ENCODE measurements at places on chromosomes 2 and 18.

- no peak for DNase-seq
These were observed 112.0 kb downstream of the CYP26B1 start for GRCh38 chr2:72035518-72036172.

DNA sequence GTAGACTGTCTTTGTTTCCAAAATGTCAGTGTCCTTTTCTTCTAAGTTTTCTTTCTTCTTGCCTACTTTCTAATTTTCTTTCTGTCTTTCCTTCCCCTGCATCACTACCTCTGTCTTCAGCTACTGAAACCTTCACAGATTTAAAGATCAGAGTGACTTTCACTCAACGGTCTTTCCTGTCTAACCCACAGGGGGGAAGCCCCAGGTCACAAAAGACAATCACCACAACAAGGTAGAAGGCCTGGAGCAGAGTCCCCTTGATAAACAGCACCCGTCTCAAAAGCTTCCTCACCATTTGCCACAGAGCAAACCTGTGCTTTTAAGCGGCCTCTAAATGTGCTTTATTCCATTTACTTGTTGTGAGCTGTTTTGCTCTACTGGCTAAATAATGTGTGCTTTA is 665.4 kb downstream of the BCL11A start:
- DNase-seq = no peak

GRCh38 chr2:211900000-211900399 is 638.6 kb downstream of the ERBB4 start:
- no peak for DNase-seq

- no peak for DNase-seq
These were observed 1971.0 kb upstream of the LRRTM1 start for GRCh38 chr2:82275599-82275998.

GRCh38 chr18:47172476-47172875 is 3.7 kb downstream of the IER3IP1 start:
- DNase-seq = no peak

DNA sequence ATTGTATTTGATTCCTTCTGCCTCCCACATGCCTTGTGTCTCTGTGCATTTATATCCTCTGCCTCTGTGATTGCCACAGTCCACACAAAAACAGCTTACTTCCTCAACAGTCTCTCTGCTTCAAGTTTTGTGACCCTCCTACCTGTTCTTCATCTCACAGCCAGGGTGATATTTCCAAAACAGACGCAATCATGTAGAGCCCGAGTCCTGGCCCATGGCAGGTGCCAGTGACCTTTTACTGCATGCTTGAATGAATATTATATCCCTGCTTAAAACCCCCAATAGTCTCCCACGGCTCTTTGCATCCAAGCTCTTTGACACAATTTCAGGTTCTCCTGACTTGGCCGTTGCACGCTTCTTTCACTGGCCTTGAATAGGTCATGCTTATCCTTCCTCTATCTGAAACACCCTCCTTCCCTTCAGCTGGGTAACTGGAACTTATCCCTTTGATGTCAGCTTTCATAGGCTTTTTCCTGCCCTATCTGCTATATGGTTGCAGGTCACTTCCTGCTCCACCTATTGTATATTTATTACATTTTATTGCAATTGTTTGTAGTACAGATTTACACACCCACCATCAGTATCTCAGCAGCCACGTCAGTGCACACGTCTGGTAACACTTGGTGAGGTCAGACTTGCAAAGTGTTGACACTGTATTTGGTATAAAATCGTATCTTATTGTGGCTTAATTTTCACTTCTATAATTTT is 29.7 kb upstream of the IL1B start:
- DNase-seq = no peak

- DNase-seq = no peak
These were observed 23.4 kb downstream of the SAP130 start for GRCh38 chr2:128004509-128004908.

DNA sequence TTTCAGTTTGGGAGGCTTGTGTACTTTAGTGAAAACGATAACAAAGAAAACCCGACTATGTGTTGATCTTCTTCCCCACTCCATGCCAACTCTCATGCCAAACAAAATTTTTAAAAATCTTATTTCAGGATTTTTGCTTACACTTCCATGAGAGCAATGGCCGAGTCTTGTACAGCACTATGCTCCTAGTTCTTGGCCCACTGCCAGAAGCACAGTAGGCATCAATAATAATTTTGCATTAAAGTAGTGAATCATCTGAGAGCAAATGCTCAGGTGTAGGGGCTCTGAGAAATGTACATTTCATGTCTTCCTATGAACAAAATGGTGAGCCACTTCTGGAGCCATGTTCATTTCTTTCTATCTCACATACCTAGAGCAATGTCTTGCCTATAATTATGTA is 62.2 kb downstream of the MAP3K19 start:
- no peak for DNase-seq

DNA sequence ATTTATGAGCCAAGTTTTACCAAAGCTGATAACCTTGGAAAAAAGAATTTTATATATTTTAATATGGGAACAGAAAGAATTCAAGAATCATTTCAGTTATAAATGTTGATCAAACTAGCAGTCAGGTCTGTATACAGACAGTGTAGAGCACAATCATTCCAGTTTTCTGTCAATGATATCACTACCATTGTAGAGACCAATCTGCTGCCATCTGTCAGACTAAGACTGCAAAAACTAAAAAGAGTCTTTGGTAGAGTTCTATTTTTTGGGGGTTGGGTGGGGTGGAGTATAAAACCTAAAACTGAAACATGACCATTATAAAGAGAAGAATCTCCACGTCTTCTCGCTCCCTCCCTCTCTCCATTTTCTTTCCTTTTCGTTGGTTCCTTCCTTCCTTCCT is 204.7 kb upstream of the UBE2E3 start:
- no peak for DNase-seq

DNA sequence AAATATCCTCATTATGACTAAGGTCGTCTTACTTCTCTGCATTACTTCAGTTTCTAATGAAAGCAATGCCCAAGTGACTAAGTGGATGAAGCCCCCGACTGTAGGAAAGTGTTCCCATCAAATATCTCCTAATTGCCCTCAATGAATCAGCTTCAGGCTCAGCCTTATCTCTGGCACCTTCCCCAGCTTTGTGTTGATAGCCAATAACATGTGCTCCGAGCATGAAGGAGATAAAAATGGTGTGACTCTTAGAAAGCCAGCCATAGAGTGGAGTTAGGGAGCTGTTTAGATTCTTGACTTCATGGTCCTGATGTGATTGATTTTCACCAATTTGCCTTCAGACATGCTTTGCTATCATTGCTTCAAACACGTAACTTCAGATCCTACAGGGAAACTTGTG is 339.2 kb upstream of the NRP2 start:
- no peak for DNase-seq

DNA sequence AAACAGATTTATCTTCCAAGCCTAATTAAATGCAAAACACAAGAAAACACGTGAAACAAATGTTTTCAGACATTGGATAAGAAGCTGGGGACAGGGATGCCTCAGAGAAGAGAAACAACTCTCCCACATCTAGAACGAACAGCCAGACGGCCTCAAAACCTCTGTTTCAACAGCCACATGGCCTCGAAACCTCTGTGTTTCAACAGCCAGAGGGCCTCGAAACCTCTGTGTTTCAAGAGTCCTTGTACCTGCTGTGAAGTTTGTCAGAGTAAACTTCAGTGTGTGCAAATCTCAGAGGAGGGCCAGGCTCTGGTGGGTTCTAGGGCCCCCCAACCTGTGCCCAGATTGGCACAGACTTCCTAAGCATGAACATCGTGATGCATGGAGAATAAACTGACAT is 43.3 kb upstream of the NFATC1 start:
- no peak for DNase-seq

DNA sequence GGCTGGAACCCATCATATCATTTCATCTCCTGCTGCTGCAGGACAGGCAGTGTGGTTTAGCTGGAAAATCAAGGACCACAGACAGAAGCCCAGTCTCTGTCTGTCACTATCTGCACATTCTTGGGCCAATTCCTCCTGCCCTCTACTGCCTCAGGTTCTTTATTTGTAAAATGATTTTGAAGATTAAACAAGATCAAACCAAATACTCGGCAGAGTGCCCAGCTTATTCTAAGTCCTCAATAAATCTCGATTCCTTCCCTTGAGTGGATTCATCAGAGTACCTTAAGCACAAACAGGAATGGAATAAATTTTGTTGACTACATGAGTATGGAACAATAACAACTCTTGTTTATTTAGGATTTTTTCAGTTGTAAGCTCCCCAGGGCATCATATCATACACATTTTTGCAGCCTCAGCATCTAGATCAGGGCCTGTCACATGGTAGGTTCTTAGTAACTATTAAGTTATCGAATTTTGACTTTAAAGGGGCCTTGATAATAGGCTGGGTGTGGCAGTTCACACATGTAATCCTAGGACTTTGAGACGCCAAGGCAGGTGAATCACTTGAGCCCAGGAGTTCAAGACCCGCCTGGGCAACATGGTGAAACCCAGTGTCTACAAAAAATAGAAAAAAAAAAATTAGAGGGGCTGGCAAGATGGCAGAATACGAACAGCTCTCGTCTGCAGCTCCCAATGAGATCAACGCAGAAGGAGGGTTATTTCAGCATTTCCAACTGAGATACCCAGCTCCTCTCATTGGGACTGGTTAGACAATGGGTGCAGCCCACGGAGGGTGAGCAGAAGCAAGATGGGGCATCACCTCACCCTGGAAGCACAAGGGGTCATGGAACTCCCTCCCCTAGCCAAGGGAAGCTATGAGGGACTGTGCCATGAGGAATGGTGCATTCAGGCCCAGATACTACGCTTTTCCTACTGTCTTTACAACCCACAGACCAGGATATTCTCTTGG is 11.1 kb downstream of the RHOB start:
- no peak for DNase-seq

DNA sequence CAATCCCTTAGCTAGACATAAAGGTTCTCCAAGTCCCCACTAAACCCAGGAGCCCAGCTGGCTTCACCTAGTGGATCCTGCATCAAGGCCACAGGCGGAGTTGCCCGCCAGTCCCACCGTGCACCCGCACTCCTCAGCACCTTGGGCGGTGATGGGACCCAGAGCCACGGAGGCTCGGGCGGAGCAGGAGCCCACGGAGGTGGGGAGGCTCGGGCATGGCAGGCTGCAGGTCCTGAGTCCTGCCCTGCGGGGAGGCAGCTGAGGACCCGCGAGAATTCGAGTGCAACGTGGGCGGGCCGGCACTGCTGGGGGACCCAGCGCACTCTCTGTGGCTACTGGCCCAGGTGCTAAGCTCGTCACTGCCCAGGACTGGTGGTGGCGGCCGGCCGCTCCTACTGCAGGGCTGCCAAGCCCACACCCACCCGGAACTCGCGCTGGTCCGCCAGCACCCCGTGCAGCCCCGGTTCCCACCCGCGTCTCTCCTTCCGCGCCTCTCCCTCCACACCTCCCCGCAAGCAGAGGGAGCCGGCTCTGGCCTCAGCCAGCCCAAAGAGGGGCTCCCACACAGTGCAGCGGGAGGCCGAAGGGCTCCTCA is 31.7 kb upstream of the SPATA3 start:
- no peak for DNase-seq

DNA sequence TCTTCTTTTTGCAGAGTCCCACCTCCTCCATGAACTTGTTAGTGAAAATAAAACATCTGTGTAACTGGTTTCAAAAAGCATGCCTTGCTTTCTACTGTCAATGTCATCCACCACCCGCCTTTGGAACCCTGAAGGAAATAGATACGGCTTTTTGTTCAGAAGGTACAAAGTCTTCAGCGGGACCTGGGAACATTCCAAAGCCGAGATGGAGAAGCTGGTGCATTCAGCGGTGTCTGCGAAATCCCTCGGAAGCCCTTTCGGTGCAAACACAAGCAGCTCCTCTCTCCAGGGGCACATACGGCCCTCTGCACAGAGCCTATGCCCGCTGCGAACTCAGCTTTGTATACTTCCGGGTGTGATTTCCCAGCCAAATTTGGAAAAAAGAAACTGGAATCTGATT is 555.8 kb upstream of the SALL3 start:
- no peak for DNase-seq

DNA sequence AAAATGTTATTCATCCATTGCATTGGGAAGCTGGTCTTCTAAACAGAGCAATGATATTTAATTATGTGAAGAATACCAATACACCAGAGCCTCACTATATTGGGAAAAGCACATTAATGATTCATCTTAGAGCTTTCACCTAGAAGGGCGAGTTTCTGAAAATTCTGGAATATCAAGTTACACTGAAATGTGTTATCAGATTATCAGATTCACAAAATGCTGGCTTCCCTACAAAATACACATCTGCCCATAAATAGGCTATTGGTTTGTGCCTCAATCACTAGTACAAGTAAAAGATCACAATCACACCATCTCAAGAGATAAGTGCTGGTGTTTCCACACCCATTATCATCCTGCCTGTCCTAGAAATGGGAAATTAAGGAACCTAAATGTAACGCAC is 200.7 kb downstream of the TMEM163 start:
- DNase-seq = no peak

DNA sequence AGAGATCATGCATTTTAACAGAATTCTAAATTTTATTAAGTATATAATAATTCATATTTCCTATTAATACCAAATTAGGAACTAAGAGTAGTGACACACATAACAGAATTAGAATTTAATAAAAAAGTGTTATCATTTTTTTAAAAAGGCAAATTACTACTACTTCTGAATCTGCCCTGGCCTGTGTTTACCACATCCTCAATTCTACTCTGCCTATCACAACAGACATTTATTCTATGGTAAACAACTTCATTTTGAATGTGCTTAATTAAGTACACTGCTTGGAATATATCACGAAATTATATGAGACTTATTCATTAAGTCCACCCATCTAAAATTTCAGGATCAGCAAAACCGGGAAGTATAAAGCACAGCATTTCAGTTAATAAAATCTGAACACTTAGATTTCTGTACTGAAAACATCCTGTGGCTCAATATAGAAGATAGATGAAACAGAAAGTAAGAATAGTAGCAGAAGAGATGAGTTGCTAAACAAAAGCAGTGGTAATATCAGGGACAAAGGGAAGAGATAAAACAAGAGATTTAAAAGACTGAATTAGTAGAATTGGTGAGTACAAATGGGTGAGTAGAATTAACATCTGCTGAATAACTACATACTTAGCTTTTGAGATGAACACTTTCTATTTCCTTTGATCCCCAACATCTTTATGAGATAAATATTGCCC is 3.7 kb downstream of the SMC6 start:
- no peak for DNase-seq

GRCh38 chr2:121944072-121944831 is 188.8 kb downstream of the TSN start:
- DNase-seq = no peak

DNA sequence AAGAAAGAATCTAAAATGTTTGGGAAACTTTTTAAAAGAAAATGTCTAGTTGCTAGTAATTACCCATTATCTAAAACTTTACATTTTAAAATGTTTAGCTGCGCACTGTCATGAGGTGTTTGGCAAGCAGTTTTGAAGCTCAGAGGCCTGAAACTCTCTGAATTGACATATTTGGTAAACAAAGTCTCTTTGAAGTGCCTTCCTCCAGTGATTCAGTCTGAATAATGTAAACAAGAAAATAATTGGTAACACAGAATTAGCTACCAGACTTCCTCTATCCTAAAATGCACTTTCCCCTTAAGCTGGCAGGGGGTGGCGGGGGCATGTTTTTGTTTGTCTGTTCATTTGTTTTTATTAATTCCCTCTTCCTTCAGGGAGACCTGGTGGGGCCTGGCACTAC is 61.4 kb downstream of the WDR75 start:
- DNase-seq = no peak
